ENCODE measurements at places on chromosomes 16 and 17. TPM values are rescaled to one million over a fixed set of nuclear protein-coding genes. Genes with fewer than 3 reads are reported as not detected.
A peak's percentile ranks its signal among the peaks of the same experiment; 100 is the strongest.

Gene TMEM204
- total RNA-seq = 6.7 TPM

Gene SOST
- total RNA-seq = 0.96 TPM

Gene CYBA
- total RNA-seq = 70.3 TPM

Gene TBC1D3H
- 1.4 TPM for total RNA-seq

Gene LMF1
- total RNA-seq = 24.6 TPM

Gene ZNF821
- total RNA-seq = 9.6 TPM

DNA sequence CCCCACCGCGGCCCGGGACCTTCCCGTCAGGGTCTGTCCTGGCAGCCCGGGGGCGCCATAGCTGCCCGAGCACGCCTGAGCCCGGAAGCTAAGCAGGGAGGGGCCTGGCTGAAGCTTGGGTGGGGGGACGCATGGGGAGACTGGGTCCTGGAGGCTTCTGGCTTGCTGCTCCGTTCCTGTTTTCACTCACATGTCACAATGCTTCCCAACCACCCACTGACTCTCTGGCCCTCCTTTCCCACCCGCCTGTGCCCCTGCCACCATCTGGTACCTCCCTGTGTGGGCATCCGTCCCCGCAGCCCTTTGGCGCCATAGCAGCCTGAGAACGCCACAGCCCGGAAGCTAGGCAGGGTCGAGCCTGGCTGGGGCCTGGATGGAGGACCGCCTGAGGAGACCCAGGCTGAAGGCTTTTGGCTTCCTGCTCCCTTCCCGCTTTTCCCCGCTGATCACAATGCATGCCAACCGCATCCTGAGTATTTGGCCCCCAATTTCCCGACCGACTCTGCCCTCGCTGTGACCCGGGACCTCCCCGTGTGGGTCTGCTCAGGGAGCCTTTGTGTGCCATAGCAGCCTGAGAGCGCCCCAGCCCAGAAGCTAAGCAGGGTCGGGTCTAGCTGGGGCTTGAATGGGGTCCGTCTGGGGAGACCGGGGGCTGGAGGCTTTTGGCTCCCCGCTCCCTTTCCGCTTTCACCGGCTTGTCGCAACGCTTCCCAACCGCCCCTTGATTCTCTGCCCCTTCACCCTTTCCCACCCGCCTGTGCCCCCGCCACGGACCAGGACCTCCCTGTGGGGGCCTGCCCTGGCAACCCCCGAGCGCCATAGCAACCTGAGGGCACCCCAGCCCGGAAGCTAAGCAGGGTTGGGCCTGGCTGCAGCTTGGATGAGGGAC is 2290.1 kb downstream of the TP53TG3F start:
- DNase-seq = no peak

- DNase-seq = no peak
Observed at GRCh38 chr16:57069635-57070370, 22.6 kb upstream of the CPNE2 start.

DNA sequence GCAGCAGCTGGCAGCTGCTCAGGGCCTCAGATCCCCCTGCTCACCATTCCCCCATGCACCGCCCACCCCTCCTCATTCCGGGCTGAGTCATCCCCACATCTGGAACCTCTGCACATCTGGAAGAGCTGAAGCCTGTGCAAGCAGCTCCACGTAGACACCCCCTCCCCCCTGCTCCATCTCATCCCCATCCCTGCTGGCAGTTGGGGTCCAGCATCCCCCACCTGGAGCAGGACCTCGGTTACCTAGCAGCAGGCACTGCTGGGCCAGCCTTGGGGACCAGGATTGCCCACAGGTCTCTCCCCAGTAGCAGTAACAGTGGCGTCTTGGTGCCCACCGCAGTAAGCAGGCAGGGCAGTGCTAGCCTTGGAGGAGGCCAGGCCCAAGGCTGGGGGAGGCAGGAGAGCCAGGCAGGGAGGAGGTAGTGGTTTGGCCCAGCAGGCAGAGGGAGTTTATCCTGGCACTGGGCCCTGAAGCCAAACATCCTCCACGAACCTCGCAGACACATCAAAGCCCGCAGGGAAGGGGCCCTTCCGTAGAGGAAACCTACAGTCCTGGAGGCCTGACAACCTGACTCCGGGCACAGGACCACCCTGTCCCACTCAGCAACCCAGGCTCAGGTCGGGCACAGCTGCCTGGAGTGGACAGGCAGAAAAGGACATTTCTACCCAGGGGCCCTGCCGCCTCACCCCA is 7.7 kb upstream of the TMEM92 start:
- DNase-seq = peak; percentile 94

- DNase-seq = no peak
Observed at GRCh38 chr17:34379868-34380267, 16.8 kb upstream of the CCL1 start.

GRCh38 chr17:81888988-81889595 is 2.3 kb downstream of the ALYREF start:
- DNase-seq = no peak

DNA sequence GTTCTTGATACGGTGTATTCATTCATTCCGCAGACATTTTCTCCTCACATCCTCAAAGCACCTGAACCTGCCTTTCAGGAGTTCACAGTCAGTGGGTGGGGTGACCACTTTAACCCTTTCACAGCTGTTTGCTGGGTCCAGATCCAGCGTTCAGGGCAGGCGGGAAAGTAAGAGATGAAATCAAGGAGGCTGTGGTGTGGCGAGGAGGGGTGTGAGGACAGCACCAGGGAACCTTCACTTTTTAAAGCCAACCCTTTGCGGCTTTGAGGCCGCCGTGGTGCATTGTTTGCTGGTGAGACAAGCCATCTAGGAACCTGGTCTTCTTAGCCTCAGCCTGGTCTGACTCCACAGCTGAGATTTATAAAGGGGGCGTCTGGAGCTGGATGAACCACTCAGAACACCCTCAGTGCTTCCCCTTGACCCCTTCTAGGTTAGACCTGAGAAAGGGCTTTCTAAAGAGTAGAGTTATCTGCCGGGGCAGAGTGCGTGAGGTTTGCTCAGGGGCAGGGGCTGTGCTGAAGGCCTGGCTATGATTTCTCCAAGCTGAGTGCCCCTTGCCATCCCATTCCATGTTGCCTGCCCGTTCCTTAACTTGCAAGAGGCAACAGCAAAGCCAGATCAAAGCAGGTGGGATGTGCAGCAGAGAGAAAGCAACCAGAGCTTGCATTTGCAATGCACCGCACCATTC is 933 bp downstream of the CCR7 start:
- no peak for DNase-seq

DNA sequence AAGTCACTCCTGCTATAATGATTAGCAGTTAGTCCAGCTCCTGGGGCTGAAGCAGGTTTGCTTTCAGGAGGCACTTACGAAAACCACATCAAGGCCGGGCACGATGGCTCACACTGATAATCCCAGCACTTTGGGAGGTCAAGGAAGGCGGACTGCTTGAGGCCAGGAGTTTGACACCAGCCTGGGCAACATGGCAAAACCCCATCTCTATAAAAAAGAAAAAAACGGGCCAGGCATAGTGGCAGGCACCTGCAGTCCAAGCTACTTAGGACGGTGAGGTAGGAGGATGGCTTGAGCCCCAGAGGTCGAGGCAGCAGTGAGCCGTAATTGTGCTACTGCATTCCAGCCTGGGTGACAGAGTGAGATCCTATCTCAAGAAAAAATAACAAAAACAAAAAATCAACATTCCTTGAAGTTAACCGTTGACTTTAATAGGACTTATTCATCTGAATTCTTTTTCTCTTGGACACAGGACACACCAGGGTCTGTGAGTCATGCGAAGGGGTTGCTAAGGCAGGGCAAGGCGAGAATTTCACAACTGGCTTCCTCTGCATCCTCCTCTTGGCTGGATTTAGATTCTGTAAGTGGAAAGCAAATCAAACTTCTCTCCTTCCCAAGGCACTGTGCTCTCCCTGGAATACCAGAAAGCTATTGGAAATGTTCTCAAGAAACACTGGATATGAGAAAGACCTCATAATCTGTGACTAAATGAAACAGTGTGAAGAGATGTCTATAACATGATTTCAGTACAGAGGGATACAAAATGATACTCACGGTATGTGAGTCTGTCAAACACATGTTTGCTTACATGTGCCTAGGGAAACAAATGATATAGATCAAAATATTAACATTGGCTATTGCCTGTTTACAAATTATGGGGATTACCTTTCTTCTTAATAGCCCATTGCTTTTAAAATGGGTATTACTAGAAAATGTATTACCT is 99.5 kb downstream of the SYCE1L start:
- peak; percentile 95 for DNase-seq

- no peak for DNase-seq
Observed at GRCh38 chr17:2071455-2072281, 16.8 kb downstream of the HIC1 start.

DNA sequence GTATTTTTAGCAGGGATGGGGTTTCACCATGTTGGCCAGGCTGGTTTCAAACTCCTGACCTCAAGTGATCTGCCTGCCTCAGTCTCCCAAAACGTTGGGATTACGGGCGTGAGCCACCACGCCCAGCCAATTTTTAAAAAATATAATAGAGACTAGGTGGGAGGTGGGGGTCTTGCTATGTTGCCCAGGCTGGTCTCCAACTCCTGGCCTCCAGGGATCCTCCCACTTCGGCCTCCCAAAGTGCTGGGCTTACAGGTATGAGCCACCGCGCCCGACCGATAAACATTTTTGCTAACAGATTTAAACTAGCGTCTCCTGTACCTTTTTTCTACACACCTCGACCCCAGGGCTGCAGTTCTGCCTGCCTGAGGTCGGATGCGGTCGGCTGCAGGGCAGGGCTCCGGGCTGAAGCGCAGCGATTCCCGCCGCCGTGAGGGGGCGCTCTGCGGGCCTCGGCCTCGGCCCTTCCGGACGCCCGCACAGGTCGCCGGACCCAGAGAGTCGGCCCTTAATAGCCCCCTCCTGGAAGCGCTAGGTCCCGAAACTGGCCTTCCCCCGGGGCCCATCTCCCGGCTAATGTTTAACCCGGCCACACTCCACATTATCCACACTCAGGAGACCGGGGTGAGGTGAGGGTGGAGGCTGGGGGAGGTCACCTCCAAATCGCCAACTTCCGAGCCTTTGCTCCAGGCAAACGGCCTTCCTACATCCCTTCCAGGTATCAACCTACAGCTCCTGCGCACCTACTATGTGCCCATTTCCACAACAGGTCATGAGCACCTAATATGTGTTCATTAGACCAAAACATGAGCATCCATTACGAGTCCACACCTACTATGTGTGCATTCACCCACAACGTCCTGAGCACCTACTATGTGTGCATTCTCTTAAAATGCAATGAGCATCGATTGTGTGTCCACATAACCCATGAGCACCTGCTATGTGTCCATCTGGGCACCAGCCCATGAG is 2.0 kb upstream of the GLIS2 start:
- no peak for DNase-seq

DNA sequence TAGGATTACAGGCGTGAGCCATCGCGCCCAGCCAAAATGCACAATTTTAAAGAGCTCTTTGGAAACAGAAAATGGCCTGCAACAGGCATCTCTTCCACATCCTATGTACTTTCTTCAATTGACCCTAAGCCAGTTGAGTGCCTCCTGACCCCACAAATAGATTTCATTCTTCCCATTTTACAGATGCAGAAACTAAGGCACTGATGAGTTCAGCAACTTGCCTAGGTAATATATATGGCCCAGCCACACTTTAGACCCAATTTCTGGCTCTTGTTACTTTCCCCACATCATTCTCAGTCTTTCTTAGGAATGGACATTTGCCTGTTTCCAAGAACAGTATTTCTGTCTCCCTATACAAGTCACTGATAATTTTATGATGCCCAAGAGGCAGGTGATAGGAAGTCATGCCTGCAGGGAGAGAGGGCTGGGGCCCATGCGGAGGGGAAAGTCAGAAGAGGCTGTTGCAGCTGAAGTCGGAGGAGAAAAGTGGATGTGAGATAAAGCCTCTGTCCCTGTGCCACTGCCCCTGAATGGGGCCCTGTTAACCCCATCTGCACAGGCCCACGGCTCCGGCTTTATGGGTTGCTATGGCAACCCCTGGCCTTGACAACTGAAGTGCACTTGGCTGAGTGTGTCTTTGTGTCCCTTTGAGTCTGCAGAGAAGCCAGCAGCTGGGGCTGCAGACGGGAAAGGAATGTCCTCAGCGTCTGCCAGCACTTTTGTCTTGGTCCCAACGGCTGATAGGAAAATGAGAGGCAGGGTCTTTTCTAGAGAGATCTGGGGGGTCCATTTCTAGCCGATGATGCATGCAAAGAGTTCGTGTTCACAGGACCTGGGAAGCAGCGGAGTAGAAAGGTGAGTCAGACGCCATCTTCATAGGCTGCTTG is 45.9 kb downstream of the ABAT start:
- peak; percentile 43 for DNase-seq

DNA sequence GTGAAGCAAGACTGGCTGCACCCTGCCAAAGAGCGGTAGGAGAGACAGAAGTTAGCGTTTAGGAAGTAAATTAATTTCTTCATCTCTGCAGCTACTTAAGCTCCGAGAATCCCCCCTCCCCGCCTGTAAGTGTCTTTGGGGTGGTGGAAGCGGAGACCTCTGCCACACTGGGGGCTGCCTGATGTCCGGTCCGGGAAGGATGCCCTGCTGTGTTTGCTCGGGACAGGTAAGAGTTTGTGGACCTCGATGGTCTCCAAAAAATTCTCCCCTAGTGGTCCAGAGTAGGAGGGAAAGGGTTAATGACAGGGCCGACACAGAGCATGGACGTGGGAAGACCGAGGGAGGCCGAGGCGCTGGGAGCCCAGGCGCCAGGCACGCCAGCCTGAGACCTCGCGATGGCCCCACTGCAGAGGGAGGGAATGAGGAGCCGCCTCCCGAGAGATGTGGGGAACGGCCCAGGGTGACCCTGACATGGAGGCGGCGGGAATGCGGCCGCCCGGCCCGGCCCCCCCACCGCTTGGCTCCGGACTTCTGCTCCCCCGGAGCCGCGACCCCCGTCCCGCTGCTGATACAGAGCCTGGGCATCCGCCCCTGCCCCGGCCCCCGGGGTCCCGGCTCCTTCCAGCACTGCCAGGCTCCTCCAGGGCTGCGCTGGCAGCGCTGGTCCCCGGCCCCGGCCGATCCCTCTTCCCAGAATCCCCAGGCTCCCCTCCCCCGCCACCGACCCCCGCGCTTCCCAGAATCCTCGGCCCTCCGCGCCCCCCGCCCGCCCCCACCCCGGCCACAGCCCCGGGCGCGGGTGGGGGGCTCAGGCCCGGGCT is 680 bp downstream of the ZNF629 start:
- peak; percentile 70 for DNase-seq

- peak; percentile 48 for DNase-seq
Observed at GRCh38 chr16:84647828-84648594, at the start of gene KLHL36. KLHL36 (plus strand) TSS chr16:84648511; CDS start chr16:84650868, 2,357 bp downstream.

- no peak for DNase-seq
Observed at GRCh38 chr16:75323198-75323597, 71.8 kb upstream of the BCAR1 start.

- no peak for DNase-seq
Observed at GRCh38 chr17:56203430-56203829, 50.2 kb downstream of the ANKFN1 start.

GRCh38 chr17:82330322-82331239 is 3.0 kb downstream of the SECTM1 start:
- peak; percentile 76 for DNase-seq

DNA sequence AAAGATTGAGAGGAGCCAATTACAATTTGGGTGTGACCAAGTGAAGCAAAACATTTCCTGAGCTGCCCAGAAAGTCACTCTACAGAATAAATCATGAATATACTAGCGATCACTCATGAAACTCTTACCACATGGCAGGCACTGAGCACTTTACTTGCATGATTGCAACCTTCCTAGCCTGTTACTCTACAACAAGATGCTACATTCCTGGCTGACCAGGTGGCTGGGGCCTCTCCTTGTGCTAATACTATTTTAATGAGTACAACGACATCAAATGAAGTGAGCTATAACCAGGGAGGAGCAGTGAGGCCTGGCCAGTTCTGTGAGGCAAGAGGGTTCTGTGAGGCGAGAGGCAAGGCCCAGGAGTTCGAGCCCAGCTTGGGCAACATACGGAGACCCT is 75.2 kb downstream of the CPPED1 start:
- no peak for DNase-seq

Data from umbilical cord (tissue), 2 donors.